Stimulated activated CD8-positive, alpha-beta memory T cell treated with anti-CD3 and anti-CD28 coated beads, Interleukin-4, amount 100 ng/mL, for 48 hours (primary cell): ENCODE measurements at places on chromosomes 16 and 17.

DNA sequence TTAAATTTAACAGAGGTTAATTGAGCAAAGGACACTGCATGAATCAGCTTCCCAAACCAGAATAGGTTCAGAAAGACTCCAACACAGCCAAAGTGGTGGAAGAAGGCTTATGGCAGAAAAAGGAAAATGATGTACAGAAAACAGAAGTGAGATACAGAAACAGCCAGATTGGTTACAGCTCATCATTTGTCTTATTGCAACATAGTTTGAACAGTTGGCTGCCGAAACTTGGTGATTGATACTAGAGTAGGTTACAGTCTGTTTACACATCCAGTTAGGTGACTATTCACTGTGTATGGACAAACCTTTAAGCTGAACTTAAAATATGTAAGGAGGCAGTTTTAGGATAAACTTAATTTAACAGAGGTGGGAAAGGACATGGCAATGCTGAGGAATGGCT, 18.3 kb downstream of the TMEM100 start:
- no peak for DNase-seq

DNA sequence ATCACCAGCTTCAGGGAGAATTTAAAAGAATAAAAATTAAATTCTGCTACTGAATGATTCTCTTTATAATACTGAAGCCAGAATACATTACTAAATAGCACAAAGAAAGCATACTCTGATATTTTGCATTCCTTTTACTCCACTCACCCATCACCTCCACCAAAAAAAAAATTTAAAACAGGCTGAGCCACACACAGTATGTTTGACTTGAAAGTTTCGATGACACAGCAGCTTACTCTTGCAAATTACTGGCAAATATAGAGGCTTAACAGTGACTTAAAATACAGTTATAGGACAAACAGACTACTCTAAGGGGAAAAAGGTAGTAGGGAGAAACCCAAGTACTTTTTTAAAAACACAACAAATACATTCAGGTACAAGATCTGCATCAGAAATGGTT, 39.2 kb downstream of the GPATCH8 start:
- DNase-seq: no peak

GRCh38 chr17:79836972-79837887, 2.0 kb downstream of the CBX4 start:
- peak; percentile 78 for DNase-seq

DNA sequence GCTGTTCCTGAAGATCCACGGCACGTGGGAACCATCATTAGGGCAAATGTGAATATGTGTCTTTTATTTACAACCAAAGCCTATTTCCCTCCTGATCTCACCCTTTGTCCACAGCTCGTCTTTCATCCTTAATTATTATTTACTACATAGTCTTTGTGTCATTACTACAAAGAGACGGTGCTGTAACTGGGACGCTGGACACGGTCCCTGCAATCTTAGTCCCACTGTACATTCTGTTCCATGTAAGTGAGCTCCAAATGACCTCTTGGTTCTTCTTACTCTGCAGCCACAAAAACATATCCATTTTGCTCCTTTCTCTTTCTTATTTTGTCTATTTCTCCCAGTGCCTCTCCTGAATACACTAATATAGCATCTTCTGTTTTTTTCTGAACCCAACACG, 12.7 kb upstream of the KRT23 start:
- no peak for DNase-seq

DNA sequence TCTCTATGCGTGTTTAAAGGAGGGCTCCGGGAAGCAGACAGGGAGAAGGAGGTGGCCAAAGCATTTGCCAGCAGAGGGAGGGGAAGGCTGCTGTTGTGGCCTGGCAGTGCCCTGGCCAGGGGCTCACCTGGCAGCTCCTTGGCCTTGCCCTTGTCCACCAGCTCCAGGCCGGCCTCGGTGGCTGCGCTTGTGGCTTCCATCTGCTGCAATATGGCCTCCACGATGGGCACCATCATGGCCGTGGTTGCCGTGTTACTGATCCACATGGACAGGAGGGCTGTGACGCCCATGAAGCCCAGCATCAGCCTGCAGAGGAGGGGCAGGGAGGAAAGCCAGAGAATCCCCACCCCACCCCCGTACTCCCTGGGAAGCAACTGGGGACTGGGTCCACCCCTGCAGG, 9.4 kb downstream of the SLC13A5 start:
- no peak for DNase-seq

- DNase-seq: no peak
Measured at GRCh38 chr17:32288615-32289014, 23.0 kb downstream of the RHBDL3 start.

DNA sequence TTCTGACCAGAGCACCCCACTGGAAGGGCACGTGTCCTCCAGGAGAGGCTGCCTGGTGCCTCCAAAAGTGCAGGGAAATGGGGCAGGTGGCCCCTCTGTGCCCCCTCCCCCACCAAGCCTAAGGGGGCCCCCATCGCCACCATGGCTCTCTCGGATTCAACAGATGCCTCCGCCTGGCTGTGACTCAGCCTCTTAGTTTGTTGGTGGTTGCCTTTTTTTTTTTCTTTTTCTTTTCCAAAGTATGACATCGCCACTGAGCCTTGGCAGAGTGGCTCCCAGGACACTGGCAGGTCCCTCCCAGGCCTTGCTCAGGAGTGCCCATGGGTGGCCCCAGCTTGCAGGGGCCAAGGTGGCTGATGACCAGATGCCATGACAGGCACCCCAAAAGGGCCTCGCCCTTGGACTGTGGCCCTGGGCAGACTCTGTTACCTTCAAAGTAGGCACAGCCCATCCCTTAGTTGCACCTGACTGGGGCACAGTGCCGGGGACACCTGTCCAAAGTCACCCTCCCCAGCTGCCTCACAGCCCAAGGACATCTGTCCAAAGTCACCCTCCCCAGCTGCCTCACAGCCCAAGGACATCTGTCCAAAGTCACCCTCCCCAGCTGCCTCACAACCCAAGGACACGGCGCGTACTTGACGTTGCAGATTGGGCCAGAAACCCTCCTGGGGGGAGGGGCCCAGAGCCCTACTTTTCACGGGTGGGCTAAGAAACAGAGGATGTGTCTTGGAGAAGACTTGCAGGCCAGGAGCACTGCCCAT, 29.6 kb downstream of the NPTX1 start:
- DNase-seq: no peak

- no peak for DNase-seq
Measured at GRCh38 chr17:181245-182049, at the start of gene DOC2B. TSS of gene DOC2B (minus strand) at chr17:181650. CDS start at chr17:181479, 171 bp downstream.

DNA sequence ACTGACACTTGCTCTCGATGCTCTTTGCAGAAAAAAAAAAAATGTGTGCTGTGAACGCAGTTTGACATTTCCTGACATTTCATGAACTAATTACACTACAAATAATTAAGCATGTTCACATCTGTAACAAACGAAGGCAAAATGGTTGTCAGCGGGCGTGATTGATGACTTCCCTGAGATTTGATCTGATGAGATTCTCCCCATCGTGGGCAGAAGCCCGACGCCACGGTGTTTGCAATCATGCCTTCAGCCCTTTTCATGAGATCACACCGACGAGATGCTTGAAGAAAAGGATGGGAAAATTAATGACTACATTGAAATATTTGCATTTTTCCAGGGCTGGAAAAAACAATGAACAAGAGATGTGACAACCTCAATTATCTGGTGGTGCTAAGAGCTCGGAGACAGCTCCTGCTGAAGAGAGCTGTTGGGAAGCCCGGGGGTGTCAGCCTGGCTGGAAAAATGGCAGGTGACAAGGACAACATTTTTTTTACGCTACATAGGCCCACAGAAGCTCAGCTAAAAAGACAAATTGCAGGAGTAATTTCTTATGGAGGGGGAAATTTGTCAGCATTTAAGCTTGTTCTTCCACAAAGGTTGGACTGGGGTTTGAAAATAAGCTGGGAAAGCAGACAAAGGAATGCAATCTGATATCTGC, 259.4 kb upstream of the IRX3 start:
- DNase-seq: no peak

DNA sequence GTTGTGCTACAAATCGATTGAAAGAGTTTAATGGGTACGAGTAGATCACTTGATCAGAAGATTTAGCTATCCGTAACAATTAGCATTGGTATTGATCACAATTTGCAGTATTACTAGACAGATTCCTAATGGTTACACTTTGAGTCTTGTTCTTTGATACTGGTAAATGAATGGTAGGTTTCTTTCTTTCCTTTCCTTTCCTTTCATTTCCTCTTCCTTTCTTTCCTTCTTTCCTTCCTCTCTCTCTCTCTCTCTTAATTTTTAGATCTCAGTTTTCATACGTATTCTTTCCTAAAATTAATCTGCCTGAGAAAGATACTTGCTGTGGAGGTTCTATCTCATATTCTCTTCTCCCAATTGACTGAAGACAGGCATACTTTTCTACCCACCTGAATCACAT, 17.9 kb downstream of the CPD start:
- DNase-seq: no peak

DNA sequence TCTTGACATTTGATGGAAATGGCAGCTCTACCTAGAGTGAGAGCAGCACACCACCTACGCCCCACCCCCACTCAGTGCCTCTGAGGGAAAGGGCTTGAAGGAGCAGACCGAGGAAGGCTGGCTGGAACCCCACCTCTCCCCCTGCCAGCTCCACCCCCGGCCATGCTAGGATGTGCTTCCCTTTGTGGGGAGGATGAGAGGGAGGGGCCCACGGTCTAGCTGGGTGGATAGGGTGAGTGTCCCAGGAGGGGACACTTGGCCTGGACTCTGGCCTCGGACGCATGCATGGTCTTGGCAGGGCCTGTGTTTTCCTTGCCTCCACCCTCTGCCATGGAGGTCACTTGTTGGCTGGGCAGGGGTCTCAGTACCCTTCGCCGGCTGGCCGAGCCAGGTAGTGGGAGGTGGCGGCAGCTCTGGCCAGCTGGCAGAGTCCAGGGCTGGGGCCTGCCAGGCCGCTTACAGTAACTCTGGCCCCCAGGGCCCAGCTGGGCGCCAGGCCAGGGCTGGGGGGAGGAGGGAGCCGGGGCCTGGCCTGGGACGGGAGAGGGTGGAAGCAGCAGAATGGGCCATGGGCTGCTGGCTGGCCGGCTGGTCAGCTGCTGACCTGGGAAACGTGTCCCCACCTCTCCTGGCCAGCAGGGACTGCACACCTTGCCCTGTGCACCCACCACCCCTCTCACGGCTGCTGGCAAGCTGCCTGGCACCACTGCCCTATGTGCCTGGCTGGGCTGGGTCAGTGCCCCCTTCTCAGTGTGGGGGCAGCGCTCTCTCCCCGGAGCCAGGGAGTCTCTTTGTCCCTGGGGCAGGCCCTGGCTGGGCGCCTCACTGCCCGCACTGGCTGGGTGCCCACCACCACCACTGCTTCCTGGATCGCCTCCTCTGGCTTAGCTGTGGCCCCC, 23.0 kb downstream of the RARA start:
- DNase-seq: no peak

- no peak for DNase-seq
Measured at GRCh38 chr17:78967782-78968362, 11.9 kb downstream of the LGALS3BP start.

DNA sequence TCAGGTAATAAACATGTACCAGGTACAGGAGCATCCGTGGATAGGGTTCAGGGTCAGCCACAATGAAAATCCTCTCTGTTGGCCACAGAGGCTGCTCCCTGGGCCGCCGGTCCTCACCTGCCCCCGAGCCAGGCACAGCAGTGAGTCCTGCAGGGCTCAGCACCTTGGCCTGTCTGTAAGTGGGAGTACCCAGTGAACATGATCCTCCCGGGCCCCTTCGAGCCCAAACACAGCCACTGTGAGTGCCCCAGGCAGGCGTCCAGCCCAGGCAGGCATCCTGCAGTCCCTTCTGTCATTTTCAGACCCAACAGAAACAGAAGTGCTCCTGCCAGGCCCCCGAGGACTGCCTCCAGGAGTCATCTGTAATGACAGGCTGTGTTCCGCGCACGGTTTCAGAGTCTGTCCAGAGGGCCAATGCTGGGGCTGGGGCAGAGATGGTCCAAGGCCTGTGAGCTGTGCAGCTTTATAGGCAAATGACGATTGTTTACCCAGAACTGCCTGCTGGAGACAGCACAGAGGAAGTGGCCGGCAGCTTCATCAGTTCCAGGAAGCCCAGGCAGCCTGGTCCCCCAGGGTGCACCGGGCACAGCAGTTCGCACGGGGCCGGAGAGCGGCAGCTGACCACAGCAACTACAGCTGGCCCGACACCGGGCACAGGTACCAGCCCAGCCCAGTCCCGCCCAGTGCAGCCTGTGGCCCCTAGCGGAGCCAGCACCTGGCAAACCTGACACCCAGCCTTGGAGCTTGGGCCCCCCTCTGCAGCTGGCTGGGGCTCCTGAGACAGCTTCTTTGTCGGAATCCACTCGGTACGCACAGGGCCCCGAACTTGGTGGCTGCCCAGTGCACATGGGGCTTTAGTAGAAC, 13.2 kb downstream of the SLC7A5 start:
- DNase-seq: peak; percentile 52

GRCh38 chr17:6943406-6943805, 52.4 kb upstream of the ALOX12 start:
- no peak for DNase-seq

- DNase-seq: no peak
Measured at GRCh38 chr16:74321356-74321755, 24.7 kb downstream of the PSMD7 start.

- DNase-seq: no peak
Measured at GRCh38 chr16:89195521-89196171, 4.7 kb downstream of the SLC22A31 start.

- DNase-seq: no peak
Measured at GRCh38 chr16:72989579-72990551, 58.1 kb downstream of the ZFHX3 start.

DNA sequence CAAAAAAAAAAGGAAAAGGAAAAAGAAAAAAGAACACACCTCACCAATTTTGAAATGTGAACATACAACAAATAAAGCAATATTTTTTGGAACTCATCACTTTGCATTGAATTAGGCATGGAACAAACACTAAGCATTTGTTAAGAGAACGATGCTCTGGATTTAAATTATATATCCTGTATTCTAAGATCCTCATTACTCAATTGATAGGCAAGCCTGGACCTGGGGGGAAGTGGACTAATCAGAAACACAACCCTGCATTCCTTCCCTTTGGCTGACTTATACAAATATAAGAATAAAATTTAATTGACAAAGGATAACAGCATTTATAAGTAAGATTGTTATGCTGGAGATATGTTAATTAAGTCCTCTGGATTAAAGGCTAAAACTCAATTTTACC, 2.2 kb downstream of the GJC1 start:
- no peak for DNase-seq

DNA sequence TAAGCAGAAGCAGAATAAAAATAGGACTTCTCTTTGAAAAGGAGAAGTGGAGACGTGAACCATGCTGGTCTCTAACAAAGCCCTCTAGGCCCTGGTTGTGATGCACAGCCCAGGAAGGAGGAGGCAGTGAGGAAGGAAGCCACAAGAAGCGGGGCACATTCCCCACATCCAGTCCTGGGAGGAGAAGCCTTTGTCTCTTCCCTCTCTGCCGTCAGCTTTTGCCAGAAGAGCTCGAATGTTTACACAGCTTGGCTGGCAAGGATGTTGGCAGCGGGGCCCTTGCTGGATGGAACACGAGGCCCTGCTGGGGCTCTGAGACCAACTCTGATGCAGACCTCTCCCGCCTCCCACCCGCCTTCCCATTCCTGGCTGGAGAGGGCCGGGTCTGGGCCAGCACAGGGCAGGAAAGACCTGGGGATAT, 91.3 kb downstream of the MAF start:
- no peak for DNase-seq
